T-helper 1 cell (primary cell): ENCODE measurements at places on chromosomes 6 and 20.

- DNase-seq = no peak
Observed at GRCh38 chr6:49257549-49257948, 205.5 kb downstream of the MMUT start.

DNA sequence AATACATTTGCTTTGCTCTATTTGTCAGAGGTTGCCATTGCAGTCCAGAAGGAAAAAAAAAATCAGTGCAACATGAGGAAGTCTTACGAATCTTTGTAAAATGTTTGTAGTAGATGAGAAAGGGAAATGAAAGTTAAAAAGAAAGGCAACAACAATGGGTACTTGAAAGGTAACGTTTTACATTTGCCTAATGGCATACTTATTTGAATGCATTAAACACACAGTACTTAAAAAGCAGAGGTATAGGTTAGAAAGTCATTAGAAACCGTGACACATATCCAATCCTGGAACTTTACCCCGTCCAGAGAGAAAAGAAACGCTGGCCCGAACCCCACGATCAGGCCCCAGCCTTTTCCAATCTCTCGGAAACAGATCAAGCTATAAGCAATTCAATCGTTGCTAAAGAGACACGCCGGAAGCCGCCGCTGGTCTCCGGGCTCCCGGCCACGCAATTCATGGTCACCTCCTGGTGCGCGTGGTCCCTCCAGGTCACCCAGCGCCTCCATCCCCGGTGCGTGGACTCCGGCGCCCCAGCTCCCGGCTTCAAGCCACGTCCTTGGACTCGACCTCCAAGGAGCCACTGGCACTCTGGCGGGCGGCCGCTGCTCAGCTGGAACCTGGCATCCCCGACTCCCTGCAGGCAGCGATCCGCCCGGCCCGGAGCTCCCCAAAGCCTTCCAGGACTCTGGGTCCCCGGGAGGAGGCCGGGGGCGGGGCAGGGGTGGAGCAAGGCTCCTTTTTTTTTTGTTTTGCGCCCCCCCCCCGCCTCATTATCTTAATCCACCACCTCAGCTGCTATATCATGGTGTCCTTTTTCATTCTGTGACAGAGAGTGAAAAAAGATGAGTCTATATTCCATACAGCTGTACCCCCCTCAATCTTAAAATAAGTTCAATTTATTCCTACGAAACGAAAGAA, at the start of gene SLC18B1:
Gene SLC18B1, minus strand, starts transcription at position 687 of the 918 bp plus-strand sequence. Its CDS starts 181 bp downstream, at position 506.
- DNase-seq = peak; percentile 52

DNA sequence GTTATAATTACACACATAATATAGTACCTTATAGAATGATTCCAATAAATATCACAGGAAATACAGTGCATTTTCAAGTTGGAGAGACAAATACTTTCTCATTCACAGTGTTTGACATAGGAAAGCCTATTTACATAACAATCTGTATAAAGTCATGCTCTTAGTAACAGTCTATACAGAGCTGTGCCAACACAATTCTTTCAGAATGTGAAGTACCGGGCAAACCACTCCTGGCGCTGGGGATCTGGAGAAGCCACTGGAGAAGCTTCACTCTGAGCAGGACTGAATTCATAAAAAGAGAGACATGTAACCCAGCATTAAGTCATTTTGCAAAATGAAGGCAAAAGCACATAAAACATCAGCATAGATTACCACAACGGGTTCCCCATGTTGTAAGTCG, 24.9 kb upstream of the MCM9 start:
- DNase-seq = no peak

- DNase-seq = no peak
Observed at GRCh38 chr6:125262016-125263013, 39.5 kb downstream of the HDDC2 start.
